ENCODE measurements at places on chromosomes 4 and X.

DNA sequence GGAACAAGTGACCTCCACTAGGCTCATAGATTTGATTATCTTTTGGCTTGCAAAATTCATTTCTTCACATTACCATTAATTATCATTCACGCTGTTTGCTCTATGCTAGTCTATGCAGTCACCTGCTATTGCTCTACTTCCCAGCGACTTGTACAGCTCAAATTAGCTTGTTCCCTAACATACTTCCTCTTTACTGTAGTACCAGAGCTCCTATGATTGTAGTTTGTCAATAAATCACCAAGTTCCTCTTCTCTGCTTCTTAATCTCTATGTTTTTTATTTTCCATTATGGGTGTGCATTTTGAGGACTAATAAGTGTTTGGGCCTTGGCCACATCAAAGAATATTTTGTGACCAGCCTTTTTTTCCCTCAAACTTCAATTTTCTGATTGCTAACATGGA is 6.2 kb upstream of the GSPT2 start:
- no peak for DNase-seq

DNA sequence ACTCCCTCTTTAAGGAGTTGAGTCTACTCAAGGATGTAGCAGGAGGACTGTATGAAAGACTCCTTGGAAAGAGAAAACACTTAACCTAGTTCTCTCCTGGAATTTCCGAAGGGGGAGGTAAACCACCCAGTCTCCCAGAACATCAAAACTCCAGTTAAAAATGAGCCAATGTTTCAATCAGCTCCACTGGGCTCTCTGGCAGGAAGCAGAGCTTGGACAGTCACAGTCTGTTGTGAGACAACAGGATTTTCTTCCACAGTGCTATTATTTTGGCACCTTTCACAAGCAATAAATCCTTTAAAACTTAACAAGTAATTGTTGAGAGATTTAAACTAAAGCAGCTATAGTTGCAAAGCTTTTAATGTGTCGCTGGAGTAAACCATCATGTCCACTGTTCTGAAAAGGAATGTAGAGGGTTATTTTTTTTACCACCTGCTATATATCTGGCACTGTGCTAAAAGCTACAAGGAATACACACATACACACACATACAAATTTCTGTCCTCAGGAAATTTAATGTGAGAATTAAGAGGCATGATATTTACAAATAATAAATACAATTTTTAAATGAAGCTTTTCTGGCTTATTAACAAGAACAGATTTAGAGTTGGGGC is 229.2 kb upstream of the INTU start:
- DNase-seq, result no peak

DNA sequence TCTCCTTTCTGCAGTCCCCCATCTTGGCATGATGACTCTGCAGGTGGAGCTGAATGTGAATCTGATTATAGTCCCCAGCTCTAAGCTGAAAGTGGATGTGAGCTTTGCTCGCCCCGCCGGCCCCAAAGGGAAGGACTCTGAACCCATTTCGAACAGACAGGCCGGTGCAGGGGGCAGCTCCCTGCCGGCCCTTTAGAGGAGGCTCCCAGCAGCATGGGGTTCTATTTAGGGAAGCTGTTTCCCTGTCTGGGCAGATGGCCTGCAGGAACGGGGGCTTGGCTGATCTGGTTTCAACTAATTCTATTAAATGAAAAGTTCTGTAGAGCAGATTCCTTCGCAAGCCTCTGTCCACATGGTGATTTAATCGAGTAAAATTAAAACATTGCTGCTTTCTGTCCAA is 104.8 kb upstream of the MSX1 start:
- no peak for DNase-seq

DNA sequence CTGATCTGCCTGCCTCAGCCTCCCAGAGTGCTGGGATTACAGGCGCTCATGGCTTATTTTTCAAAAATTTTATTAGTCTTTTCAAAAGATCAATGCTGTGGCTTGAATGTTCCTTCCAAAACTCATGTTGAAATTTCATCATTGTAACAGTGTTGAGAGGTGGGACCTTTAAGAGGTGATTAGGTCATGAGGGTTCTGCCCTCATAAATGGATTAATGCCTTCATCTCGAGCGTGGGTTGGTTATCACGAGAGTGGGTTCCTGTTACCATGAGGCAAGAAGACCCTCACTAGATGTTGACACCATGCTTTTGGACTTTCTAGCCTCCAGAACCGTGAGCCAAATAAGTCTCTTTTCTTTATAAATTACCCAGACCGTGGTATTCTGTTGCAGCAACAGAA is 30.3 kb downstream of the EIF2S3 start:
- no peak for DNase-seq

DNA sequence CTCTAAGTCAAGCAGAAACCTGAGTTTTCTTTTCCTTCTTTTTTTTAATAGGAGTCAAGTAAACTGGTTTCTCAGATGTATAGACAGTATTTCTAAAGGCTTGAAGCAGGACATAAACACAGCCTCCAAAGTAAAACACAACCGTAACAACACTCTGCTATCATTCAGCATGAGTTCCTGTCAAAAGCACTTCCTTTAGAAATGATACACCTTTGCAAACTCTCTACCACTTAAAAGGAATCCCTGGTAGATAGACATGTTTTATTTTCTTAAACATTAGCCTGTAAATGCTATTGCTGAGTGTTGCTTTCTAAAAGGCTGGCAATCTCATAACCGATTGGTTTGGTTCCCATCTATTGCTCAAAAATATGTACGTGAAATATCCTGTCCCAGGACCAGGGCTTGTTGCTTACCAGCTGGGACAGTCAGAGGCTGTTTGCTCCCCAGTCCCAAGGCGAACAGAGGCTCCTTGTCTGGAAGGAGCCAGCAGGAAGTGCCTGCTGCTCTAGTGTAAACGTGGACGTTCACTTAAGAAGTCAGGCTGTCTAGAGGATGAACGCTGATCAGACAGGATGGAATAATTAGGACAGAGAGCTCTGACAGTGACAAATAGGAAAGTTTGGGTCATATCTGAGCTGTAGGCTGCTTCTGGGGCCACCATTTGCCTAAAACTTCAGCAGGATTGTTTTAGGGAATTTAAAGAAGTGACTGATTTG is 173.9 kb upstream of the KLF3 start:
- no peak for DNase-seq

GRCh38 chrX:15939737-15940136 is 85.1 kb upstream of the AP1S2 start:
- DNase-seq, result no peak

- no peak for DNase-seq
Measured at GRCh38 chrX:84046403-84046984, 141.5 kb downstream of the RPS6KA6 start.

DNA sequence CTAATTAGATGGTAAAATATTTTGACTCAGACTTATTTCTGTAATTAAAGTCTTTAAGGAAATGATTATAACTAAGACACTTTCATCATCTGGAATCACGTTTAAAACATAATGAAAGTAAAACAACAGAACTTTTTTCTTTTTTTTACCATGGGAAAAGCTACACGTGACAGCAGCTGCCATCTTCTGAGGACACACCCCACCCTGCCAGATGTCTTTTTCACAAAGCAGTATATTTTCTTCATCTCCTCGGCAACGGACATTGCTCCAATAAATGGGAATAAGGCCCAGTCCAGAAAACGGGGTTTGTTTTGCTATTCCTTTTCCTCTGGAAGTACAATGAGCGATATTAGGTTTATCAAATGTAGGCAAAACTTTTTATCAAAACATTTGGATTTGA is 17.5 kb downstream of the PRSS12 start:
- no peak for DNase-seq

DNA sequence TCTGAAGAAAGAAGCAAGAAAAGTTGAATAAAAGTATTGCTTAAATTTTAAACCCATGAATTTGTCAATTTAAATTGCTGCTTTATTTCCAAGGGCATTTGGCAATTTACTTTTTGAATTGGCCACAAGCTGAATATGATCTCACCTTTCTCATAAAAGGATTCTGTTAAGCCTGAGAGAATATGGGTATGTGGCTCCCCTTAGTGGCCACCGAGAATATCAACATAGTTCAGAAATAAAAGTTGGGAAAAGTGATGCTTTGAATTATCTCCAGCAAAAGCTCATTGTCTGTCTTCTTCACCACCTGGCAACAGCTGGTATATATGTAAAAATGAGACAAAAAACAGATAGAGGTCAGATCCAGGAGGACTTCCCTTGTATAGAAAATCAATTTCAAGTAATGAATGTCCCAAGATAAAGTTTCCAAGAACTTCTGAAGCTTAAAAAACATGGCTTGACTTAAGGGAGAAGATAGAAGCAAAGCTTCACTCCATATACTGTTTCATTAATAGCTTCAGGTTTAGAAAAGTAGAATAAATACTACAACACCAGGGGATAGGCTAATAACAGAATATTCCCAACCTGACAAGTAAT is 290.7 kb upstream of the FAM241A start:
- no peak for DNase-seq

DNA sequence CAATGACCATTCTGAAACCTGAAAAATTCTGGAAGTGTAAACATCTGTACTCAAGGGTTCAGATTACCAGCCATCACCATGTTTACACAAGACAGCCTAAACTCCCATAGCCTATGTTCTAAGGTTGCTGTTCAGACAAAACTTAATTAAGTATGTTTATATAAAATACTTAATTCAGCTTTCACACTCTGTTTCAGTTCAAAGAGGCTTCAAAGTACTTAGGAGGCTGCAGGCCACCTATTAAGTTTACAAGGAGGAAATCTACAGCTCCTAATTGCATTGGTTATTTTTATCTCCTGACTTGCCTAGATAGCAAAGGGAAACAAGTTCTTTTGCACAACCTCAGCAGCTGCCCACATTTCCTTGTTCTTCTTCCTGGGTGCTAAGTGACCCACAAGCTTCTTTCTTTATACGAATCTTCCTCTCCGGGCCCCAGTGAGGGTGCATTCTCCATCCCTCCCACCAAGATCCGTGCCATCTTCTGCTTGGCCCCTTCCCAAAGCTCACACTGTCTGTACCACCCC is 2.0 kb downstream of the GAK start:
- DNase-seq, result no peak

DNA sequence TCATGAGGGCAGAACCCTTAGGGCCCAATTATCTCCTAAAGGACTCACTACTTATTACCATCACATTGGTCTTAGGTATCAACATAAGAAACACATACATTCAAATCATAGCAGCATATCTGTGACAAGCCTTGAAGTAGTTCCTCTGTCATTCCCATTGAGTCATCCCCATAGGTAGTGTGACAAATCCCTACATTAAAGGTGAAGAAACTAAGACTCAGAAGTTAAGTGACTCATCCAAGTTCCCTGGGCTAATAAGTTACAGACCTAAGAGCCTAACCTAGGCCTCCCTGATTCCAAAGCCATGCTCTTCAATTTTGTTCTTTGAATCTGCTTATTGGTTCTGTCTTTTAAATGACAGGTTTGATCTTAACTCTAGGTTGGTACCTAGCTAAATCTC is 58.2 kb downstream of the CD38 start:
- DNase-seq, result no peak

DNA sequence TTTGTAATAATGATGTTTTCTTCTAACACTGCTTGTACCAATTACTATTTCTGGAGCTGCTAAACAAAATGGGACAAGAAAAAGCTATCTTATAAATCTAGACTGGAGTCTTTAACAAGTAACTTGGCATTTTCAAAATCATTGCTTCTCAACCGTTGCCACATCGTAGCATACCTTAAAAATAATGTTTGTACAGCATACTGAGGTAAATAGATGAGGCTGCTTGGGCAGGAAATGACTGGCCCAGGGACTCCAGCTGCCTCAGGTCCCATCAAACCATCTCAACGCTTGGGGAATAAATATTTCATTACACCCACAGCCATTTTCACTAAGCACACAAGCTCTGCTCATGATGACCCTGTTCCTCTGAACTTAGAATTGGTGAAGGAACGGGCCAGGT is 115.1 kb downstream of the SPANXA1 start:
- no peak for DNase-seq

GRCh38 chr4:153790962-153791551 is 2.2 kb upstream of the SFRP2 start:
- DNase-seq, result no peak

GRCh38 chr4:152052451-152053057 is 291.7 kb upstream of the GATB start:
- no peak for DNase-seq

DNA sequence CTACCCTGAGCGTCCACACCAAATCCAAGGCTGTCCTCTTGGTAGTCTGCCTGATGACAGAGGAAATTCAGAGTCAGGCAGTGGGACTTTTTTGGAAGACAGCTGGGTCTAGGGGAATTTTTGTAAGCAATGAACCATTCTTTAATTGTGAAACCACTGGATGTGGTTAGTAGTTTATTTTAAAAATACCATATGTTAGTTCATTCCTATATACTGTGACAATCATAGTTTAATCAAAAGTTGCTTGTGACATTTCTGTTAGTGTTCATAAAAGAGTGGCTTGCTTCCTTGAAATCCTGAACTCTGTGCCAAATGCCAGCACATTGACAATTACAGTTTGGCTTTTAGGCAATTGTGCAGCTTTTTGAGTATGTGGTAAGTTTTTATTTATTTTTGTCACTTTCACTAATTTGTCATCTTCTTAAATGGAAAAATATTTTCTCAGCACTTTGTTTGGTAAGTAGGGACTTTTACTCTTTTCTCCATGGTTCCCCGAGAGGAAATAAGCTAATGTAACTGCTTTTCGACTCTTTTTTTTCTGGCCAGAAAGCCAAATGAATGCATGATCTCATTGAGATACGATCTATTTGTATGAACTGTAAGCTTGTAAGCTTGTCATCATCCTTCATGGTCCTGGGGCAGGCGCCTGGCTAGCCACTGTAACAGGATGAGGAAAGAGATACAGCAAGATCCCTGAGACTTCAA is 72.6 kb upstream of the SLC4A4 start:
- DNase-seq, result no peak

DNA sequence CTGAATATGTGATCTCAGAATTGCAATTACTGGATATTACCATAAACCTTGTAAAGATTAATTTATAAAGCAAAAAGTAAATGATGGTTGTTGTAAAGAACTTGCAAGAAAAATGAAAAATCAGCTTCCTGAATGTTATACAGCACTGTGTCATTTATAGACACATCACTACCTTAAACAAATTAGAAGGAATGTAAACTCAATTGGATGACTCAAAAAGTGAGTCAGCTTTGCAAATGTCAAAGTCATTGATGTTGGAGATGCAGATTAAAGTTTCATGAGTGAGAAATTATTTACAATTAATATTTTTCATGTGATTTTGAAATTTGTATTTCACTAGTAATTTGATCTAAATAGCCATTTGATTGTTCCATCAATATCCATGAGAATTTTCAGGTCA is 193.2 kb downstream of the RAPGEF2 start:
- no peak for DNase-seq

GRCh38 chrX:129736491-129736890 is 2.3 kb upstream of the XPNPEP2 start:
- DNase-seq, result no peak
